ENCODE measurements at places on chromosomes 1 and 21. TPM values are rescaled to one million over a fixed set of nuclear protein-coding genes. Genes with fewer than 3 reads are reported as not detected.
A peak's percentile ranks its signal among the peaks of the same experiment; 100 is the strongest.

- no peak for DNase-seq
These were observed at the start of gene UTS2 for GRCh38 chr1:7852804-7853683. Gene UTS2, minus strand, starts transcription at chr1:7853065. Its CDS starts 62 bp downstream, at chr1:7853003.

FALEC gene
- polyA plus RNA-seq: 0.40 TPM

PFKL gene
- polyA plus RNA-seq: 128 TPM

RGS13 gene
- polyA plus RNA-seq: not detected

CNN3 gene
- 421 TPM for polyA plus RNA-seq

HHAT gene
- 16.3 TPM for polyA plus RNA-seq

TNFRSF14 gene
- 15.5 TPM for polyA plus RNA-seq

- no peak for DNase-seq
These were observed 3.6 kb downstream of the ERG start for GRCh38 chr21:38494703-38495102.

DNA sequence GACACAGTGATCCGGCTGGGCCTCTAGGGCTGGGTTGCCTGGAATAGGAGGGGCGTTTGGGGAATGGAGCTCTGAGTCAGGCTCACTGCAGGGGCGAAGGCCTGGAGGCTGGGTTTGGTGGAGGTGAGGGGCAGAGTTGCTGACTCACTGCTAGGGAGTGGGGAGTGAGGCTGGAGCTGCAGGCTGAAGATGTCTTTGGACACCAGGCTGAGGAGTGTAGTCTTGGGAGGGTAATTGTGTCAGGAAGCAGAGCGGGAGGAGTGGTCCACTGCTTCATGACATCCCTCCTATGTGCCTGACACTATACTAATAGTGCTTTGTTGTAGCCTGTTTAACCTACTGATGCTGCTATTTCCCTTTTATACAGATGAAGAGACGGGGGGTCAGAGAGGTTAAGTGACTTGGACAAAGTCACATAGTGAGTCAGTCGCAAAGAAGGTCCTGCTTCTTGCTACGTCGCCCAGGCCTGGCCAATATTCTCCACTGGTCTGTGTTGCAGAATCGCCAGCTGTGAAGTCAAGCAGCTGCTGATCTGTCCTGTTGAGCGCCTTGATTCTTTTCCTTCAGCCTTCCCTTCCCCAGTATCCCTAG lies 13.6 kb downstream of the ACTL8 start:
- no peak for DNase-seq

DNA sequence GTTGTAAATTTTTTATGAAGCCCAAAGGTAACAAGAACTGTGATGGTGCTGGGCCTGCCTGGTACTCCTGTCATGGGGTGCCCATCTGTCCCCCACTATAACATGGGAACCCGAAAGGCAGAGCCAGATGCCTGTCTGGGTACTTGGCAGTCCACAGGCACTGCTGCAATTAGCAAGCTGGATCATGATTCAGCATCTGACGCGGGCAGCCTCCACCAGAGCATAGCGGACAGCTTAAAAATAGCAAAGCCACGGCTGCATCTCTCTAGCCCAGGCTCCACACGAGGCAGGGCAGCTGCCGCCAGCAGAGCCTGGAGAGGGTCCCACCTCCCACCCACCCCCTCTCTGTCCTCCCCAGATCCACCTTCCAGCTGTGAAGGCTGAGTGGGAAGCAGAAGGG lies 22.9 kb downstream of the SUSD4 start:
- DNase-seq: no peak

SCAMP3 gene
- 52.3 TPM for polyA plus RNA-seq

PLA2G2C gene
- 0.15 TPM for polyA plus RNA-seq

SMYD3 gene
- 36.5 TPM for polyA plus RNA-seq

GRCh38 chr1:26897351-26897750 lies 2.9 kb downstream of the GPATCH3 start:
- DNase-seq: no peak

CHIT1 gene
- polyA plus RNA-seq: 0.15 TPM

- peak; percentile 71 for DNase-seq
These were observed at the start of gene FHAD1 for GRCh38 chr1:15246960-15247614. Gene FHAD1, plus strand, starts transcription at chr1:15247223. Its CDS starts 4,562 bp downstream, at chr1:15251785.

DNA sequence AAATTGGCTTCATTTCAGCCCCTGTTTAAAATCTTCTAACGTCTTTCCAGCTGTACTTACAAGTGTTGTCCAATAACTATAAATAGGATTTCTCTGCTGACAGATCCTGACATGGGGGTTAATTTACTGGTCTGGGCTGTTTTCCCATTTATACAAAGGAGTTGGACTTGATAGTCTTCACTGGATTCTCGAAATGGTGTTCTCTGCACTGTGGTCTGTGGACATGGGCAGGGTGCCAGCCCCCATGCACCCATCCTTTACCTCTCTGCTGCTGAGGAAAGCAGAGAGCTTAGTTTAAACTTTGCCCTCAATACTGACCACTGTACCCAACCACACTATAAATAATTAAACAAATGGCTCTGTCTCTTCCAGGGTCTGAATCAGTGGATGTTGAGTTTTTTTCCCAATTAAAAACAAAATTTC lies 5.2 kb downstream of the DIO1 start:
- peak; percentile 57 for DNase-seq

DNA sequence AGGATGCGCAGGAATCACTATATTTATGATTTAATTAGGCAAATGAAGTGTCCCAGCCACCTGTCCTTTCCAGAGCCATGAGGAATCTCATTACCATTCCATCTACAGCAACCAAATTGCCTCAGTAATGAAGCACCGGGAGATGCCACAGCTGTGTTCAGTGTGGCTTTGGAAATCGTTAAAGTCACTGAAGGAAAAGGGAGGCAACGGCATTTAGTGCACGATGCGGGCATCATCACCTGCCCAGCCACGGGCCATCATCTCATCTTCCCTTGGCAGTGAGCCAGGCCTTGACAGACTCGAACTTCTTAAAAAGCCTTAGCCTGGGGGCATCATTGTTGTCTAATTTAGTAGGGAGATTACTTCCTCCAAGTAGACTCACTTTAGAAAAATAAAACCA lies 67.8 kb downstream of the CNIH3 start:
- peak; percentile 13 for DNase-seq

- no peak for DNase-seq
These were observed 40.4 kb upstream of the BMP8A start for GRCh38 chr1:39450956-39451606.

GRCh38 chr1:224635356-224635755 lies 19.2 kb downstream of the CNIH3 start:
- no peak for DNase-seq

DNA sequence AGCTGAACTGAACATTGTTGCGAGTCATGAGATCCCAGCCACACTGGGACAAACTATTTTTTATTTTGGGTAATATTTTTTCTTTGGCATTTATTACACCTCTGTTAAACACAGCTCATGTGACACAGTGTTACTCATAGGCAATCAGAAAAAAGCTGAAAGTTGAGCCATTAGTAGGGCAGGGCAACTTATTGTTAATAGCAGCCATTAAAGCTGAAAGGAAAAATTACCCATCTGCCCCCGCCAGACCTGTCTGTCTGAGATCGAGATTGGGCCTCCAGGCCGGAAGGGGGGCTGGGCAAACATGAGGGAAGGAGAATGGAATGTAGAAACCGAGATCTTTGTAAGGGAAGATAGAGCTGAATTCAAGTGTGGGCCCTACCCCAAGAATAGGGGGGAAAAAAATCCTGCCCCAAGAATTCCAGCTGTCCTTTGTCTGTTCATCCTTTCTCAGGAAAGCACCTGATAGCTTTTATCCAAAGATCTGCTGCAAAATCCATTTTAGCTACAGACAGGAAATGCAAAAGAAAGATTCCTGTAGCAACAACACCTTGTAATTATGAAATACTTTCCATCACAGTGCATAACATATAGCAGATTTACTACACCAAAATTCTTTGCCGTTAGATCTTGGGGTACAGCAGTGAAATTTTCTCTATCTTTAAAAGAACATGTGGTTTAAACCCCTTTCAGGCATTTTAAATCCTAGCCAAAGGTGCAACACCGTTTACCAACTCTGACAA lies 212.8 kb downstream of the PBX1 start:
- no peak for DNase-seq

GRCh38 chr1:212512816-212513559 lies 80.3 kb downstream of the NENF start:
- no peak for DNase-seq

GRCh38 chr1:43683560-43683959 lies 23.8 kb upstream of the ST3GAL3 start:
- DNase-seq: no peak

- DNase-seq: no peak
These were observed 72.6 kb downstream of the MDM4 start for GRCh38 chr1:204588826-204589225.

GRCh38 chr1:37782491-37782890 lies 11.2 kb upstream of the MANEAL start:
- DNase-seq: no peak

GRCh38 chr1:23169727-23170335 lies 1.2 kb upstream of the LUZP1 start:
- no peak for DNase-seq

PEX14 gene
- 19.2 TPM for polyA plus RNA-seq

MED8 gene
- polyA plus RNA-seq: 41.5 TPM

GRCh38 chr1:6416295-6416656 lies 3.4 kb downstream of the HES2 start:
- no peak for DNase-seq

- no peak for DNase-seq
These were observed 584 bp downstream of the TINAGL1 start for GRCh38 chr1:31576743-31577455.

TMEM240 gene
- polyA plus RNA-seq: 3.2 TPM

AADACL4 gene
- polyA plus RNA-seq: 1.4 TPM

- no peak for DNase-seq
These were observed 23.6 kb downstream of the ACTA1 start for GRCh38 chr1:229410370-229410691.

DNA sequence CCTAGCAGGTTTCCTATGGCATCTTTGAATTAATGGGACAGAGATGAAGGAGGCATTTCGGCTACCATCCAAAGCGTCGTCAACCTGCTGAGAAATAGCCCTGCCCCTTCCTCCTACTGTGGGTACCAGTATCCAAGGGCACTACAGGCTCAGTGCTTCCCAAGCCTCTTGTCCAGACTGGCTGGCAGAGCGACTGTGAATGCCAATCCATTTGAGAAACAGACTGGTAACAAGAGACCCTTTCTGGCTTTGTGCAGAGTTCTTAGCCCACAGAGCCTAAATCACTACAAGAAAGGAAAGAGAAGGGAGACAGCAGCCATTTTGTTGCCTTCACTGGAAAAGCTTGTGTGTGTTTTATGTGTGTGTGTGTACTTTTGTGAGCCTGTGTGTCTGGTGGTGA lies 115.5 kb downstream of the HMGB4 start:
- DNase-seq: no peak

LRRC7 gene
- polyA plus RNA-seq: 4.5 TPM

DNA sequence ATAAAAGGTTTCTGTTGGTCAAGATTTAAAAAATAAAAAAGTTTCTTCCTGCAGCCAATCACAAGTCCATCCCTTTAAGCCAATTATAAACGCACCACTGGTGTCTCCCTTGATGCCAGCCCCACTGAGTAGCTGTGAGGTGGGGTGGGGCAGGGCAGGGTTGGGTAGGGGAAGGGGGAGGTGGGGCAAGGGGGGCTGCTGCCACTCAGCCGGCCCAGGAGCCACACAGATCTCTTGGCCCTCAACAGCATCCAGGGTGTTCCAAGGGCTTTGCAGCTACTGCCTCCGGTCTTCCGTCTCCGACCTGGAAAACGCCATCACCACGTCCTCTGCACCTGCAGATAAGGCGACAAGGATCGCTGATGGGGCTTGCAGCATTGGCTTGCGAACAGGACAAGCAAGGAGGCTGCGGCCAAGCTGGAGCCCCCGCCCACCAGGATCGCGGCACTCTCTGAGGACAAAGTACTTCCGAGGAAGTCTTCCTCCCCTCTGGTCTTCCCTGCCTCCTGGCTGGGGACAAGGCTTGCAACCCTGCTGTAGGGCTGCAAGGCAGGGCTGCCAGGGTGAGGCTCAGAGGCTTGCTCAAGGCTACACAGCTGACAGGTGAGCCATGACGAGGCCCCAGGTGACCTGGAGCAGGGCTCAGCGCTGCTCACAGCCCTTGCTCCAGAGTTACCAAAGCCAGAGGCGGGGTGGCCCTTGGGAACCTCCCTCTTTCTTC lies 26.8 kb upstream of the CLSTN1 start:
- DNase-seq: no peak

MPL gene
- polyA plus RNA-seq: 0.50 TPM

DNA sequence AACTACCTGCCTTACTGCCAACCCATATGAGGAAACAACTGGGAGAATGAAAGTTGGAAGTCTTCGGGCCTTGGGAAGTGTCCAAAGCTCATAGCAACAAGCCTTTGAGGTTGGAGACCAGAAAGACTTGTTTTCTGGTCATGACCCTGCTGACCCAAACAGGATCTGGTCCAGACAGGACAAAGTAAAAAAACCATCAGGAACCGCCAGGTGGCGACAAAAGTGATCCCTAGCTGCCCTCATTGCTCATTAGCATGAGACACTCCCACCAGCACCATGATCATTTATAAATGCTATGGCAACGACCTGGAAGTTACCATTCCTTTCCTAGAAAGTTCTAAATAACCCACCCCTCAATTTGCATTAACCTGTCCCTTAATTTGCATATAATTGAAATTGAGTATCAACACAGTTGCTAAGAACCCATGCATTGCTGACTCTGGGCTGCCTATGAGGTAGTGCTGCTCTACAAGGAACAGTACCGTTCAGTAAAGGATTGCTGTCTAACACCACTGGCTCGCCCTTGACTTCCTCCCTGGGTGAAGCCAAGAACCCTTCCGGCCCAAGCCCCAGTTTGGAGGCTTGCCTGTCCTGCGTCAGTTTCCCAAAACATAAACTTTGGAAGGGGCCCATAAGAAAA lies 89.0 kb downstream of the URB2 start:
- DNase-seq: no peak

GRCh38 chr1:55255901-55256300 lies 40.7 kb upstream of the USP24 start:
- DNase-seq: no peak

GRCh38 chr1:226872437-226872836 lies 2.0 kb downstream of the PSEN2 start:
- no peak for DNase-seq

DNA sequence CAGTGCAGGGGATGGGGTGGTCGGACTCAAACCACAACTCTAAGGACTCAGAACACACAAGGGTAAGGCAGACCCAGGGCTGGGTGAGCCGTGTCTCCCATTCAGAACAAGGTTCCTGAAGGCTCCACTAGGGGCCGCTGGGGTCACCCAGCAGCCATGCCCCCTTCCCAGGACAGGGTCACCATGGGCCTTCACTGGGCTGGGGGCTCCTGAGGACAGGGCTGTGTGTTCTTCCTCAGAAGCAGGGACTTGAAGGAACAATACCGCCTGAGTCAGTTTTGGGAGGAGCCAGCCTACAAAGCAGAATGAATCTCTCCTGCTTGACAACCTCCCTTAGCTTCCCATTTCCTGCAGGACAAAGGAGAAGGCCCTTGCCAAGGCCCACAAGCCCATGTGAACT lies 15.4 kb downstream of the RIMS3 start:
- DNase-seq: no peak

Data from right renal cortex interstitium (tissue), 3 donors.